Karpas-422 (cell line): ENCODE measurements at places on chromosomes 11 and 22. TPM values are rescaled to one million over a fixed set of nuclear protein-coding genes. Genes with fewer than 3 reads are reported as not detected.

Gene CHRDL2
- total RNA-seq: not detected in 2 replicates

DNA sequence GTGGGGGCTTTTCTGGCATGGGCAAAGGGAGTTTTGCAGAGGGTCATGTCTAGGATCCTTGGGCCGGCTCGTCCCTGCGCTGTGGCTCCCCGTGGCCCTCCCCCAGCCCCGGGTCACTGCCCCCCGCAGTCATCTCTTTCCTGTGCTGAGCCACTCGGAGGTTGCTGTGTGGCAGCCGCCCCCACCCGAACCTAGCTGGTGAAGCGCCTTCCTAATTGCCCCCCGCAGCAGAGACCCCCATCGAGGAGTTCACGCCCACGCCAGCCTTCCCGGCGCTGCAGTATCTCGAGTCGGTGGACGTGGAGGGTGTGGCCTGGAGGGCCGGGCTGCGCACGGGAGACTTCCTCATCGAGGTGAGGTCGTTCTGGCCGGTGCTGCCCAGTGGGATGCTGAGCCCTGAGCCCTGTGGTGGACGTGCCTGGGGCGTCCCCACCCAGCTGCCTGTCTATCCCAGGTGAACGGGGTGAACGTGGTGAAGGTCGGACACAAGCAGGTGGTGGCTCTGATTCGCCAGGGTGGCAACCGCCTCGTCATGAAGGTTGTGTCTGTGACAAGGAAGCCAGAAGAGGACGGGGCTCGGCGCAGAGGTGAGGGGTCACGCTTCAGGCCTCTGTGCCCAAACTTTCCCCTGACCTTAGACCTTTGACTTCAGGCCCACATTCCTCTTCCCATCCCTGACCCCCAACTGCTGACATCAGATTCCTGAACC is 32.0 kb downstream of the SHANK3 start:
- H3K27me3 ChIP-seq: no peaks in the 10 kb centered on the region
- H3K27ac ChIP-seq: no peak overlapping the region
- no peak for DNase-seq

DNA sequence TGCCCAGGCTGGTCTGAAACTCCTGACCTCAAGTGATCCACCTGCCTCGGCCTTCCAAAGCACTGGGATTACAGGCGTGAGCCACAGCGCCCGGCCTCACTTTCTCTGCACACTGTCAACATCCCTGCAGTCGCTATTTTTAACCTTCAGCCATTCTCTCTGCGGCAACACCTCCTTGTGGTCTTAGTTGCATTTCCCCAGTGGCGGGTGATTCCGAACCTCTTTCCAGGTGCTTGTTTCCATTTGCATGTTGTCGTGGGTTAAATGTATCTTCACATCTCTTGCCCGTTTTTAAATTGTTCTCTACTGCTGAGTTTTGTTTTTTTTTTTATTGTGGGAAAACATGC is 2.2 kb upstream of the SCT start:
- H3K27ac ChIP-seq: no peak overlapping the region
- no peaks in the 10 kb centered on the region for H3K27me3 ChIP-seq

Gene MYRF
- total RNA-seq: 0.32 TPM in 1 of 2 replicates, not detected in the other

DNA sequence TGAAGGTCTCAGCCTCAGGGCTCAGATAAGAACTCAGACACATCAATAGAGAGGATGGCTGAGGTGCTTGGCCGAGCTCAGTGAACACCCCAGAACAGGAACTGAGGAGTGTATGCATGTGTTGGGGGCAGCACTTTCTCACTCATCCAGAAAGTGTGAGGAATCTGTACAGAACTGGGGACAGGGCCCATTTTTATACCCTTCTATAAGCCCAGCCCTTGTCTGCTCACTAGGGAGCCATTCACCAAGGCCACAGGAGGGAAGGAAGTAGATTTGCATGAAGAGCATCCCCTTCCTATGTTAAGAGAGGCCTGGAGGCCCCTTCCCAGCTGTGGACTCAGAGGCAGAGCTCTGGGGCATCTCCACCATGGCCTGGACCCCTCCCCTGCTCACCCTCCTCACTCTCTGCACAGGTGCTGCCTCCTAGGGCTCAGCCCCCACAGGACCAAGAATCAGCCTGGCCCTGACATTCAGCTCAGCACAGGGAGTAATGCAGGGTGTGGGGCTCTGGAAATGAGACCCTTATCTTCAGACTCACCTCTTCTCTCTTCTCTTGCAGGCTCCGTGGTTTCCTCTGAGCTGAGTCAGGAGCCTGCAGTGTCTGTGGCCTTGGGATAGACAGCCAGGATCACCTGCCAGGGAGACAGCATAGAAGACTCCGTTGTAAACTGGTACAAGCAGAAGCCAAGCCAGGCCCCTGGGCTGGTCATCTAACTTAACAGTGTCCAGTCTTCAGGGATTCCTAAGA is 39.9 kb upstream of the GGTLC2 start:
- H3K4me1 ChIP-seq: peaks cover 22% of the 10 kb centered on the region
- no peaks in the 10 kb centered on the region for H3K36me3 ChIP-seq
- no peak overlapping the region; the same call in 1 of the 2 replicates for H3K4me3 ChIP-seq
- H3K27ac ChIP-seq: no peak overlapping the region
- DNase-seq: peak; percentile 53

DNA sequence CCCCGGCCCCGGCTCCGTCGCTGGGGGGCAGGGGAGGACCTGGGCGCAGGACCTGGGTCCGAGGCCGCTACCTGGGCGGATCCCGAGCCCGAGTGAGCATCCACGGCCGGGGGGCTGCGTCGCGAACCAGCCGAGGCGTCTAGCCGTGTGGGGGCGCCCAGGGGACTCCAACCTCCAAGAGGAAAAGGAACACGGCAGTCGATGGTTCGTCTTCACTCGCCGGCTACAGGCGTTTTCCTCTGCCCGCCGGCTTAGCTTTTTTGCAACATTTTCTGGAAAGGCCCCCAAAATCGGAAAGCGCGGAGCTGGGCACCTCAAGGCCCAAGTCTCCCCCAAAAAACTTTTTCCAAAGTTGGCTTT is 666 bp downstream of the PDGFB start:
- no peak overlapping the region for H3K27ac ChIP-seq
- no peak for DNase-seq
- no peaks in the 10 kb centered on the region for H3K36me3 ChIP-seq
- no peaks in the 10 kb centered on the region for H3K27me3 ChIP-seq

DNA sequence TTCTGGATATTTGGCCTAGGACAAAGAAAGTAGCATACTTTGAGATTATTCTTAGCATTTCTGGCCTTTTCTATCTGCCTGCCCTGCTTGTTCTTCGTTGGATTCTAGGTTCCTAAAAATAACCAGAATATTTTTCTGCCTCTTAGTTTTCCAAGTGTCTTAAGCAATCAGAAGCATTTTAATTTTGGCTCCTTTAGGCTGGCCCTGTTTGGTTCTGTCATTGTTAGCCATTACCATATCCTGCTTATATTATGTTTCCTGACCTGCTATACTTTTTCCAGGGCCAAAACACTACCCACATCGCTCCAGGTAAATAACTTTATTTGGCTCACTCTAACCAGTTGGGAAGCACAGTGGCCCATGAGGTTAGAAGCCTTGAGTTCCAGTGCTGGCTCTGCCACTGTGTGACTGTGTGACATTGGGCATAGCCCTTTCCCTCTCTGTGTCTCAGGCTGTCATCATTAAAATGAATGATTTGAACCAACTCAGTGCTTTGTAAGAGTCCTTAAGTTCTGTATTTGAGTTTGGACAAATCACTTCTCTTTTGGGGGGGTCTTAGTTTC is 91.1 kb downstream of the STIM1 start:
- DNase-seq: no peak
- H3K27ac ChIP-seq: no peak overlapping the region
- no peaks in the 10 kb centered on the region for H3K36me3 ChIP-seq
- H3K4me3 ChIP-seq: no peak overlapping the region

DNA sequence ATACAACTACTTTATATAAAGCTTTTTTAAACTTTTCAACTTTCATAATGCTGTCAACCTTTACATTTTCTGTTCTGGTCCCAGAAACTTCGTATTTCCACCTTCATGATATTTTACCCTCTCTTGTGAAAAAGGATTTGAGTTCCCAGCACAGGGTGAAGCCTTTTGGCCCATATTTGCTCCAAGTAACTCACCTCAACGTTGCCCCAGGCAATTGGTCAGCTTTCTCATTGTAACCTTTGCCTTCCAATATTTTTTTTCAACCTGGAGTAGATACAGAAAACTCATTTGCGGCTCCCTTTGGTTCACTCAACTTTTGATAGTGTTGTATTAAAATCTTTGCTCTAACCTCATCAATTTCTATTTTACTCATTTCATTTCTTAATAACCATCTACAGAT is 21.1 kb upstream of the FAR1 start:
- H3K27ac ChIP-seq: no peak overlapping the region
- no peaks in the 10 kb centered on the region for H3K4me1 ChIP-seq
- no peaks in the 10 kb centered on the region for H3K27me3 ChIP-seq
- no peak overlapping the region for H3K4me3 ChIP-seq
- no peaks in the 10 kb centered on the region for H3K36me3 ChIP-seq
- DNase-seq: no peak

DNA sequence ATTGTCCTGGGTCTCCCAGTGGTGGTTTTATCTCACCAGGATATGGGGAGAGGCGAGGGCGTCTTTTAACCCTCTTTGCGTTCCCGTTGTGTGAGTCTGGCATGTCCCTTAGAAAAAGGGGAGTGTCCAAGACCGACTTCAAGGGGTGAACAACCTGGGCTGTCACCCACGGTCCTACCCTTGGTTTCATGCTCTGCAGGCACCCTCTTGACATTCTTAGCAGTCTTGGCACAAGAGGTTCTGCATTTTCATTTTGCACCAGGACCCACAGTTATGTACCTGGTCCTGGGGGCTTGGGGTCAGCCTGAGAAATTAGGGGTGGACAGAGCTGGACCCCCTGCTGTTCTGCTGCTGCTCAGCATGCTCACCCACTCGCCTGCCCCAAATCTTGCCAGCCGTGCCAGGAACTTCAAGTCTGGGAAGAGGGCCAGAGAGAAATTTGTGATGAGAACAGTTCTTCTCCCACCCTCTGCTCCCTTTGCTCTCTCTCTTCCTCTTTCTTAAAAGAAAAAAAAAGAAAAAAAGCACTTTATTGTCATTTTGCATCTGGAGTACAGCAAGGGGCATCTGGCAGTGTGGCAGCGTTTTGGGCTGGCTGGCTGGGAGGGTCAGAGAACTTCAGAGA is 471.2 kb downstream of the MIAT start:
- H3K4me3 ChIP-seq: no peak overlapping the region
- DNase-seq: no peak
- H3K27me3 ChIP-seq: no peaks in the 10 kb centered on the region
- H3K36me3 ChIP-seq: no peaks in the 10 kb centered on the region

DNA sequence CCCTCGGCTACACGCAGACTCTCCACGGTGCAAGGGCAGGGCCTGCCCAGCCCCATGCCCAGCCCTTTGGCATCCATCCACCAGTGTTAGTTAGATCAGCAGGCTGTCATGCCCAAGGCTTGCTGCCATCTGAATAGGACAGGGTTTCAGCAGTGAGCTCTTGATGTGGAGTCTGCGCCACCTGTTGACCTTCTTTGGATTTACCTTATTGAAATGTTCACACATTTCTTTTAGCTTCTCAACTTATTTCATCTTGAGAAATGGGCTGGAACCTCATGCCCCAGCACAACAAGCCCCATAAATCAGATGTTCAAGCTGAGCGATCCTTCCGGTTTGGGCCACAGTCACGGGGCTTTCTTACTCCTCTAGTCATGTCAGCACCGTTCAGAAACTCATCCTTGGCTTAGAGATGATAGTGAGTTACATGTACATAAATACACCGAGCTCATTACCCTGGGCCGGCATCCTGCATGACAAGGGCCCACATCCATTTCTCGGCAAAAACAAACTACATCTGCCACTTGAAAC is 61.7 kb downstream of the PARVB start:
- no peaks in the 10 kb centered on the region for H3K36me3 ChIP-seq
- H3K27me3 ChIP-seq: no peaks in the 10 kb centered on the region
- H3K4me1 ChIP-seq: no peaks in the 10 kb centered on the region
- DNase-seq: peak; percentile 83

DNA sequence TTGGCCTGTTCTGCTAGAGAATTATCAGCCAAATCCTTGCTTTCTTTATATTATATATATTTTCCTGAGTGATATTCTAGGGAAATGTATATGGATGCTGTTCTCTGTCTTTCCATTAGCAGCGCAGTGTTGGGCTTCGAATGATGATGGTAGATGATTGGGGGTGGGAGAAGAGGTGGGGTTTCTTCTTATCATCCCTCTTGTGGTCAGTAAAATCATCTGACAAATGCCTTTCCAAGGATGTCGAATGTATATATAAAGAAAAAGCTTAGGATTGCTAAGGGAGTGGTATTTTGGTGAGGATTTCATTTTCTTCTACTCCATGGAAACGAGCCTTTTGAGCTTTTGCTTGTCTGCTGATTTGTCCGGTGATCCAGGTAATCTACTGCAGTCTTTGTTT is 48.9 kb downstream of the ARHGEF12 start:
- H3K27me3 ChIP-seq: no peaks in the 10 kb centered on the region
- no peak for DNase-seq
- H3K36me3 ChIP-seq: no peaks in the 10 kb centered on the region
- H3K27ac ChIP-seq: no peak overlapping the region
- no peak overlapping the region for H3K4me3 ChIP-seq

Gene UPK3A
- not detected in 2 replicates for total RNA-seq

Gene GGT1
- total RNA-seq: 28.6 and 36.4 TPM in 2 replicates

DNA sequence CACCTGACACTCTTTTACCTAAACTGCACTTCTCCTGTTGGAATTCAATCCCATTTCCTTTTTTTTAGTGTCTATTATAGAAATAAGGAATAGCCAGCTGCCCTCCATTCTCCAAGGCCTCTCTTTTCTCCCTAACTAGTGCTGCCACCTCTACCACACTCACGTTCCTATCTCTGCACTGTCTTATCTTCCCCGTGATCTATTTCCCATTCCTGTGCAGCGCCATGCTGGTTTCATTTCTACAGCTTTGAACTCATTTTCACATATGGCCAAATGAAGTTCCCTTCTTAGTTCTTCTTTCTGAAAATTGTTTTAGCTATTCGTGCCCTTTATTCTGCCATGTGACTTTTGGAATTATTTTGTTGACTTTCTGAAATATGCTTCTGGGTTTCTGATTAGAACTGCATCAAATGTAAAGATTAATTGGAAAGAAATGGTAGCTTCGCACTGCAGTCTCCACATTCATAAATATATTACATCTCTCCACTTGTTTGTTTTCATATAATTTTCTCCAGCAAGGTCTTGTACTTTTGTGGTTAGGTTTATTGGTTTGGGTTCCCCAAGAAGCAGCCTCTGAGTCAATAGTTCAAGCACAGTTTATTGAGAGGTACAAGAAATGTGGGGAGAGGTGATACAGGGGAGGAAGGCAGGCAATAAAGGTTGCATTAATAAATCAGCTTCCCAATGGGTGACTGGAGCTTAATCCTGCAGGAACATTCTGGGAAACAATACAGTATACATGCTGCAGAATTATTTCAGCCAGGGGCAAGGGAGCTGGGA is 43.7 kb upstream of the DRD2 start:
- DNase-seq: no peak
- H3K36me3 ChIP-seq: no peaks in the 10 kb centered on the region
- H3K27me3 ChIP-seq: no peaks in the 10 kb centered on the region

- no peaks in the 10 kb centered on the region for H3K36me3 ChIP-seq
- no peaks in the 10 kb centered on the region for H3K27me3 ChIP-seq
- H3K4me1 ChIP-seq: peaks cover 34% of the 10 kb centered on the region
These were observed 2.5 kb downstream of the RAB36 start for GRCh38 chr22:23147617-23148387.

Gene TMPRSS13
- total RNA-seq: 0.69 and 1.1 TPM in 2 replicates

Gene APOL4
- not detected in 2 replicates for total RNA-seq

GRCh38 chr11:36373016-36374010 is 77.2 kb downstream of the PRR5L start:
- no peak overlapping the region for H3K27ac ChIP-seq
- no peaks in the 10 kb centered on the region for H3K4me1 ChIP-seq
- H3K27me3 ChIP-seq: no peaks in the 10 kb centered on the region
- H3K4me3 ChIP-seq: no peak overlapping the region
- no peak for DNase-seq

Gene LARGE1
- total RNA-seq: 0.15 and 1.0 TPM in 2 replicates
